ENCODE measurements at places on chromosomes 2 and 18.

- DNase-seq = no peak
These were observed 63.7 kb downstream of the EFEMP1 start for GRCh38 chr2:55859875-55860274.

GRCh38 chr18:50665015-50665414 is 105.1 kb downstream of the MAPK4 start:
- DNase-seq = no peak

- DNase-seq = peak; percentile 7
These were observed 53.2 kb downstream of the EEF1B2 start for GRCh38 chr2:206212673-206213513.

GRCh38 chr2:239192456-239192855 is 208.4 kb downstream of the HDAC4 start:
- DNase-seq = no peak

DNA sequence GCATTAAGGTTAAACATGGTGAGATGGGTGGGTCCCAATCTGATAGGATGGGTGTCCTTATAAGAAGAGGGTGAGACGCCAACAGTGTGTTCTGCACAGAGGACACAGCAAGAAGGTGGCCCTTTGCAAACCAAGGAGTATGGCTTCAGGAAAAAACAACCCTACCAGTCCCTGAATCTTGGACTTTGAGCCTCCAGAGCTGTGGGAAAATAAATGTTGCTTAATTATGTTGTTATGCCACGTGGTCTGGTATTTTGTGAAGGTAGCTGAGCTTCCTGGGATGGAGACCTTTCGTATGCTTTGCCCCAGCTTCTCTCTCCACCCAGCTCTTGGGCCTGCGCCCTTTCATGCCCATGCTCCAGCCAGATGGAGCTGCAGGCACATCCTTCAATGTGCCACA is 114.2 kb upstream of the EPC2 start:
- no peak for DNase-seq

Measured in cerebellar cortex (tissue), 1 donor.